ENCODE measurements at places on chromosomes 16 and 17. TPM values are rescaled to one million over a fixed set of nuclear protein-coding genes. Genes with fewer than 3 reads are reported as not detected.

Gene SULT1A4
- total RNA-seq: 2.1 TPM

Gene C17orf100
- total RNA-seq: 4.3 TPM

Gene ATP1B2
- 0.18 TPM for total RNA-seq

Gene BIRC5
- total RNA-seq: 70.0 TPM

Gene KRTAP3-2
- not detected for total RNA-seq

Gene TEKT5
- not detected for total RNA-seq

Gene OTOA
- total RNA-seq: 0.07 TPM

Gene CCL4L2
- total RNA-seq: not detected

Gene DOC2A
- total RNA-seq: not detected

Measured in activated naive CD4-positive, alpha-beta T cell treated with anti-CD3 and anti-CD28 coated beads, Interleukin-2, amount 10 ng/mL, durations not matched to agents 5 hours and 36 hours (primary cell).